Colonic mucosa (tissue), 4 donors: ENCODE measurements at places on chromosomes 3 and 15. TPM values are rescaled to one million over a fixed set of nuclear protein-coding genes. Genes with fewer than 3 reads are reported as not detected.

DNA sequence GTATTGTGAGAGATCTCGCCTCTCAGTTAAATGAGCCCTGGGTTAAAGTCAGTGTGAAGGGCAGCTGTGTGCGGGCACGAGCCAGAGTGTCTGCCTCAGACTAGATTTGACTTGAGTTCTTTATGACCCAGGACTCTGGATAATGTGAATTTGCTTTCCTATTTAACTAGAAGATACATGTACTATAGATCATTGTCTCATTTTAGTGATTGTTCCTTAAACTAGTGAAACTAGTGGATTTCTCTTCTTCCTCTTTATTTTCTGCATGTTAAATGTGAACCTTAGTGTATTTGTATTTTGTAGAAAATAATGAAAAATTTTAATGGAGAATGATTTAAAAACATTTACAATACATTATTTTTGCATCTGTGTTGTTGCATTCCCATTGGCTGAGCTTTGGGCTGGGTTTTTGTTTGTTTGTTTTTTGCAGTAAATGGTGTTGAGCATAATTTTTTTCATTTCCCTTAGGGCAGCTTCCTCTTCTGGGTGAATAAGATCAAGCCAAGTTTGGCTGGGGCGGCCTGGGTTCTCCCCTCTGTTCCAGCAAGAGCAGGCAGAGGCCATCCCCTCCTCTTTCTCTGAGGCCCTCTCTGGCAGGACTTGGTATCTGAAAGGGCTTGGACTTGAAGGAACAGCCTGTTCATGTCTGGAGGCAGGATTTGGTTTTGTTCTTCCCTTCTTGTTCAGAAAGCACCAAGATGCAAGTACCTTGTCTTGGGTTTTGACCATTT is 15.0 kb downstream of the GCSAM start:
- no peaks in the 10 kb centered on the region for H3K4me1 ChIP-seq
- no peak overlapping the region for H3K4me3 ChIP-seq
- DNase-seq = no peak

The UQCC5 gene
- 9.0 TPM for total RNA-seq

- no peak for DNase-seq
- no peaks in the 10 kb centered on the region for H3K27me3 ChIP-seq
- no peak overlapping the region for H3K4me3 ChIP-seq
- no peaks in the 10 kb centered on the region for H3K4me1 ChIP-seq
Observed at GRCh38 chr3:175029828-175030227, 170.7 kb downstream of the NAALADL2 start.

DNA sequence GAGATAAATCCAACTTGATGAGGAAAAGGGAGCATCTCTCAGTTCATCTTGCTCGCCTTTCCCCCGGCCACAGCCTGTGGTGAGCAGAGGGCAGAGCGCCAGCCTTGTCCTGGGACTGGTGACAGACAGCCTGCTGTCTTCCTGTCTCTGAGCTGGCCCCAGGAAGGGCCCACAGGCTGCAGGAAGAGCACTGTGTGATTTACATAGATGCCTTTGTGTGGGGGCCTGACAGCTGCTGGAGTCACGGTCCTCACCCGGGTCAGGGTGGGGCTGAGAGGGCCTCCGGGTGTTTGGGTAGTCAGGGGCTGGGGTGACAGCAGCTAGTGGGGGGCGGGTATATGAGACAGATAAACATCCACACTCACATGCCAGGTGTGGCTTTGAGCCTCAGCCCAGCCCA is 29.3 kb downstream of the PLA2G4D start:
- no peak overlapping the region for H3K4me3 ChIP-seq
- H3K36me3 ChIP-seq = no peaks in the 10 kb centered on the region
- H3K27me3 ChIP-seq = no peaks in the 10 kb centered on the region
- peak; percentile 18 for DNase-seq
- no peaks in the 10 kb centered on the region for H3K4me1 ChIP-seq

DNA sequence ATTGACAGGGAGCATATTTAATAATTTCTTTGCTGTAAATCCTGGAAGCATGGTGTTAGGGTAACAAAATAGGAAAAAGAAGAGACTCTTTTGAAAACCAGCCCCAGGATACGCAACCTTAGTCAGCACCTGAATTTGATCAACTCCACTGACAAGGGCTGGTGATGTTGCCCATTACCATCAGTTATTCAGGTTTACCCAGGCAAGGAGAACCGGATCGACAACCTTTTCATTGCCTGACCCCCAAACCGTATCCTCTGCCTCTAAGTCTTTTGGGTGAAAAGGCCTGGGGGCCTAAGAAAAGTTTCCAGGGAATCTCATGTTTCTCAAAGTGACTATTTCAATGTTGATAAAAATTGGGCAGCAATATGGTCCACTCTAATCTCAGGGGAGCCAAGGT is 313.3 kb downstream of the KBTBD8 start:
- H3K4me3 ChIP-seq = no peak overlapping the region
- no peak overlapping the region for H3K27ac ChIP-seq
- no peak for DNase-seq
- no peaks in the 10 kb centered on the region for H3K36me3 ChIP-seq

The GRAMD1C gene
- total RNA-seq = 10.2 TPM

DNA sequence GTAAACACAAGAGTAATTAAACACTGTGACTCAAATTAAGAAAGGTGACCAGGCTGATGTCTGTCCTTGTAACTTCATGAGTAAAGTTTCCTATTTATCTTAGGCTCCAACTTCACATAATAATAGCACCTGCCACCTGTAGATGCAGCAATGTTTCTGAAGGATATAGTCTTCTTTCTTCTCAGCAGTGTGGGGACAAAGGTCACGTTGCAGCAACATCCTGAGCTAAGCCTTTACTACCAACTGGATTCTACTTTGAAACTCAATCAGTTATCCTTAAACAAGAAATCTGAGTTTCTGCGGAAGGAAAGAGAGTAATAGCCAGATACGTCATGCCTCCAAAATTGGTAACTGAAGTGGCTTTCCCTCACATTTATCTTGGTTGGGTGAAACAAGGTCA is 253.1 kb downstream of the RBMS3 start:
- H3K4me1 ChIP-seq = no peaks in the 10 kb centered on the region
- no peaks in the 10 kb centered on the region for H3K27me3 ChIP-seq
- no peaks in the 10 kb centered on the region for H3K36me3 ChIP-seq
- no peak for DNase-seq
- H3K27ac ChIP-seq = no peak overlapping the region

The P2RY13 gene
- total RNA-seq = 0.27 TPM

GRCh38 chr3:37040231-37040630 is 46.9 kb downstream of the MLH1 start:
- H3K4me3 ChIP-seq = no peak overlapping the region
- H3K36me3 ChIP-seq = peaks cover 4% of the 10 kb centered on the region
- no peak for DNase-seq
- H3K4me1 ChIP-seq = no peaks in the 10 kb centered on the region
- no peaks in the 10 kb centered on the region for H3K27me3 ChIP-seq

- H3K27ac ChIP-seq = no peak overlapping the region
- no peaks in the 10 kb centered on the region for H3K4me1 ChIP-seq
- no peak overlapping the region for H3K4me3 ChIP-seq
- no peak for DNase-seq
- no peaks in the 10 kb centered on the region for H3K27me3 ChIP-seq
Observed at GRCh38 chr3:10917176-10917575, 75.4 kb upstream of the SLC6A1 start.

The KLF15 gene
- 0.66 TPM for total RNA-seq

DNA sequence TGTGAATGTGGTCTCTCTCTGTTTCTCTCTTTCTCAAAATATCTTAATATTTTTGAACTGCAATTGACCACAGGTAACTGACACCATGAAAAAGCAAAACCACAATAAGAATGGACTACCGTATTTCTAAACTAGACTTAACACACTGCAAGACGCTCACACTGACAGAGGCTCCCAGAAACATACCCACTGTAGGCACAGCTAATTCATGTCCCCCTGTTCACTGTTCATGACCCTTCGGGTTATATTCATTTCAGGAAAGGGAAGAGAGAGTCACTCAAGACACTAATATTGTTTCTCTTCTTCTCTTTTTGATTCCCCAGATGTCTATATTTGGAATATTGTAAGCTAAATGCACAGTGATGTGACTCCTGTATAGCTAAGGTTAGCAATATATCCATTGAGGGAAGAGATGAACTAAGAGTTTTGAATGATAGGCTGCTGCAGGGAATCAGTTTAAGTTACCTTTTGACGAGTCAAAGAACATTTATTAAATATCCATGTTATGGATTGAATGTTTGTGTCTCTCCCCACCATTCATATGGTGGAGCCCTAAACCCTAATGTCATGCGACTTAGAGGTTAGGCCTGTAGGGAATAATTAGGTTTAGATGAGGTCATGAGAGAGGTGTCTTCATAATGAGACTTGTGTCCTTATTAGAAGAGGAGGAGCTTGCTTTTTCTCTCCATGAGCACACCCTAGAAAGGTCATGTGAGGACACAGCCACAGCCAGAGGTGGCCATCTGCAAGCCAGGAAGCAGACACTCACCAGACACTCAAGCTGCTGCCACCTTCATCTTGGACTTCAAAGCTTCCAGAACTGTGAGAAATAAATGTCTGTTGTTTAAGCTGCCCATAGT is 216.6 kb upstream of the GRM7 start:
- H3K36me3 ChIP-seq = no peaks in the 10 kb centered on the region
- H3K27me3 ChIP-seq = no peaks in the 10 kb centered on the region
- no peaks in the 10 kb centered on the region for H3K4me1 ChIP-seq
- no peak for DNase-seq
- H3K4me3 ChIP-seq = no peak overlapping the region
- H3K27ac ChIP-seq = no peak overlapping the region

The LRRC31 gene
- total RNA-seq = 66.0 TPM

- DNase-seq = no peak
- no peaks in the 10 kb centered on the region for H3K4me1 ChIP-seq
- no peak overlapping the region for H3K27ac ChIP-seq
- H3K36me3 ChIP-seq = no peaks in the 10 kb centered on the region
- H3K27me3 ChIP-seq = no peaks in the 10 kb centered on the region
Observed at GRCh38 chr3:135752851-135753250, 212.7 kb upstream of the PPP2R3A start.

The DLL4 gene
- total RNA-seq = 18.5 TPM

DNA sequence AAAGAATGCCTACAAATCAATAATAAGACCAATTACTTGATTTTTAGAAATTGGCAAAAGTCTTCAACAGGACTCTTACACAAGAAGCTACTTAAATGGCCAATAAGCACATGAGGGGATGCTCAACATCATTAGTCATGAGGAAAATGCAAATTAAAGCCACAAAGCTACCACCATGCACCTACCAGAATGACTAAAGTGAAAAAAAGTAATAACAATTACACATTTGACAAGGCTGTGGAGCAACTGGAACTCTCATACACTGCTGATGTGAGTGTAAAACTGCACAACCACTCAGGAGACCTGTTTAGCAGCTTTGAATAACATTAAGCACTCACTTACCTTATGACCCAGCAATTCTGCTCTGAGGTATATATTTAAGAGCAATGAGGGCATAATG is 68.4 kb downstream of the PPCDC start:
- no peaks in the 10 kb centered on the region for H3K4me1 ChIP-seq
- H3K27ac ChIP-seq = no peak overlapping the region
- H3K27me3 ChIP-seq = no peaks in the 10 kb centered on the region
- no peak for DNase-seq
- no peaks in the 10 kb centered on the region for H3K36me3 ChIP-seq
- H3K4me3 ChIP-seq = no peak overlapping the region

The ITPKA gene
- 36.1 TPM for total RNA-seq

GRCh38 chr3:138119423-138119766 is 4.0 kb upstream of the DZIP1L start:
- no peaks in the 10 kb centered on the region for H3K36me3 ChIP-seq
- no peaks in the 10 kb centered on the region for H3K27me3 ChIP-seq
- DNase-seq = no peak
- H3K27ac ChIP-seq = no peak overlapping the region
- no peaks in the 10 kb centered on the region for H3K4me1 ChIP-seq

DNA sequence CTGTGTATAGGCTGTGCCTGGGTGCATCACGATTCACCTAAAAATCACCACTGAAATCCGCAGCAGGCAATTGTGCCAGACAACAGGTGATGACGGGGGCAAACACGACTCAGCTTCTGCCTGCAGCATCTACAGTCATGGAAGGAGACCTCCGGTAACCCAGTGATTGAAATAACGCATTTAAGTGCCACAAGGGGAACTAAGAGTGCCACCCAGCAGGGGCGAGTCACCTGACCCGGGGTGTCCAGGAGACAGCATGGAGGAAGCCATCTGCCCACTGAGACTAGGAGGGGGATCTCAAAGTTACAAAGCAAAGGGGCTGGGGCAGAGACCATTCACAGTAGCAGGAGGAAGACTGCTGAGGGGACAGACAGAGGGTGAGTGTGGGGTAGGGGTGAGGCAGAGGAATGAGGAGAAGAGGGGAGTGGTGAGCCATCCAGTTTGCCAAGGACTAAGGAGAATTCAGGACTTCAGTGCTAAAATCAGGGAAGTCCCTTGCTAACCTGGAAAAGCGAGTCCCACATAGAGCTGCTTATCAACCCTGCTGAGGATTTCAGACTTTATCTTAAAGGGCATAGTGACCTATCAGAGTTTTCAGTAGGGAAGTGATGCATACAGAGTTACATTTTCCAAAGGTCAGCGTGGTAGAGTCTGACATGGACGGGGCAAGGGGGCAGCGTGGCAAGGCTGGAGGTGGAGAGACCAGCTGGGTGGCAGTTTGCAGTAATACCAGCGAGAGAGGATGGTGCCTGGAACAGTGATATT is 256.7 kb upstream of the HES1 start:
- no peak for DNase-seq
- H3K27ac ChIP-seq = no peak overlapping the region
- no peaks in the 10 kb centered on the region for H3K27me3 ChIP-seq

GRCh38 chr15:90829942-90830440 is 38.4 kb upstream of the FURIN start:
- H3K4me1 ChIP-seq = no peaks in the 10 kb centered on the region
- H3K4me3 ChIP-seq = no peak overlapping the region
- H3K27ac ChIP-seq = peak overlapping the region; percentile 22
- no peaks in the 10 kb centered on the region for H3K36me3 ChIP-seq

GRCh38 chr15:75151214-75152128 is 50.2 kb upstream of the C15orf39 start:
- H3K27me3 ChIP-seq = no peaks in the 10 kb centered on the region
- DNase-seq = no peak
- H3K4me1 ChIP-seq = no peaks in the 10 kb centered on the region
- H3K4me3 ChIP-seq = no peak overlapping the region

The APOD gene
- 7.2 TPM for total RNA-seq

GRCh38 chr15:65081758-65082157 is 5.2 kb downstream of the KBTBD13 start:
- no peak overlapping the region for H3K27ac ChIP-seq
- no peaks in the 10 kb centered on the region for H3K27me3 ChIP-seq
- H3K36me3 ChIP-seq = no peaks in the 10 kb centered on the region
- peaks cover 8% of the 10 kb centered on the region for H3K4me1 ChIP-seq
- H3K4me3 ChIP-seq = no peak overlapping the region

DNA sequence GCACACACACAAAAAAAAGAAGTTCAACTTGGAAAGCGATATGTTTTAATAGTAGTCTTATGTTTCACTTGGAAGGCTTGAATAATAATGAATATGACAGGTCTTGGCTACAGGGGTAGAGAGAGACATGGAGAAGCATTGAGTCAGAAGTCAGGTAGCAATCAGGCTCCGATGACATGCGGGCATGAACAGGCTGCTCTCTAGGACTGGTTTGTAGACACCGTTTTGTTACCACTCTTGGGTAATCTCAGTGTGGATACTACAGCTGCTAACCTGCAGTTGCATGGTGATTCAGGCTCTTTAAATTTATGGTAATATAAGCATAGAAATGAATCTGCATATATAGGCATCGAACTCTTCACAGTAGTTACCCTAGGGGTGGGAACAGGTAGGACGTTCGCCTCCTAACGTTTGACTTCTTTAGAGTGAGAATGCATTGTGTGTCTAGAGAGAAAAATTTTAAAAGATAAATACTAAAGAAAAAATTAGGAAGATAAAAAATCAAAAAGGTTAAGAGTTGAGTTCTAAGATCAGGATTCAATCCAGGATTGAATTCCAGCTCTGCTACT is 241.6 kb upstream of the KBTBD8 start:
- no peak for DNase-seq
- H3K4me1 ChIP-seq = no peaks in the 10 kb centered on the region
- no peak overlapping the region for H3K4me3 ChIP-seq
- H3K27ac ChIP-seq = no peak overlapping the region
- no peaks in the 10 kb centered on the region for H3K36me3 ChIP-seq
- no peaks in the 10 kb centered on the region for H3K27me3 ChIP-seq
